RPMI8226 (cell line): ENCODE measurements at places on chromosomes 11 and 22.

GRCh38 chr11:61509043-61510029 lies 787 bp downstream of the LRRC10B start:
- peak; percentile 96 for DNase-seq

GRCh38 chr11:126857860-126858808 lies 142.4 kb downstream of the KIRREL3 start:
- DNase-seq, result no peak

DNA sequence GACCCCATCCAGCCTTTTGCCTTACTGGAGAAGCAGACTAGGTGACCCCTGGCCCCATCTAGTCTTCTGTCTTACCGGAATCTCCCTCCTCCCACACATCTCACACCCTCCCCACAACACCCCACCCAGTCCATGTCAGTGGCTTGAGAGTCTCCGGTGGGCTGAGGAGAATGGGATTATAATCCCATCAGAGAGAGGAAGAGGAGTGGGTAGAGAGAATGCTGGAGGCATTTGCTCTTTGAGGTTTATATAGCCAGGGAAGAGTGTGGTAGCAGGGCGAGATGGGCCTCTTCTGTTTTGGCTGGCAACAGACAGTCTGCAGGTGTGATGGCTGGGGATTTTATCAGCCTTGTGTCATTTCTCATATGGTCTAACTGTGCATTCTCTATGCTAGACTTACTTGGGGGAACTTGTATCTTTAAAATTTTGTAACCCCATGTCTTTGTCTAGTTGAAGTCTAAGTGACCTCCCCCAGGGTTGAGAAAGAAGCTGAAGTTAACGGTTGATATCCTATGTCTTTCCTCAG lies 50.3 kb downstream of the GRAMD1B start:
- DNase-seq, result no peak

- no peak for DNase-seq
Measured at GRCh38 chr11:43243927-43244326, 67.9 kb upstream of the API5 start.

DNA sequence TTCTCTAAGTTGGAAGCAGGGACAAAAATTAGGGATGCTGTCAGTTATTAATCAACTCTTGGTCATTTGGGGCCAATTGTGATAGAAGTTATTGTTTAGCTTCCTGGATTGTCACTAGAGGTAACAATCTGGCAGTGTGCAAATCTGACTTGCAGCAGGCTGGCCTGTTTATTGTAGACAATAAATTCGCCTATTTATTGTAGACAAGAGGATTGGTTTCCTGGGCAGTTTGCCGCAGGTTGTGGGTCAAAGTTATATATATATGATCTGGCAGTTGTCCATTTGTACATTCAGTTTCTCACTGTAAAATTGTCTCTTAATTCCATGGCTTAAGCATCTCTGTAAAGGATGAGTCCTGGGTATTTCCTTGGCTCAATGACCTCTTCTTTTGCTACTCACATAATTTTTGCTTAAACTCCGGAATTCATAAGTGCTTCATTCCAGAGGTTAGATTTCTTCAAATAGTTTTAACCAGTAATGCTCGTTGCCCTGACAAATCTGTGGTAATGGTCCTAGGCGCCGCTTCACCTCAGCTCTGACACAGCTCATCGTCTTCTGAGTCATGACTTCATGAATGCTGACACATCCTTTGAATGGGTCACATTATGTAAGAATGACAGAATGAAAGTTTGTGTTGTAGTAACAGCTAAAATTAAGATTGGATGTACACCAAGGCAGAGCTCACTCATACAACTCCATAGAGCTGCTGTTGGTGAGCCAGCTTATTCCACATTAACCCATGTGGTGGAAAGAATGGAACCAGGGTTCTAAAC lies 7.8 kb upstream of the MMP3 start:
- DNase-seq, result no peak

- DNase-seq, result no peak
Measured at GRCh38 chr22:36923131-36923788, 9.8 kb downstream of the CSF2RB start.

- DNase-seq, result no peak
Measured at GRCh38 chr22:48595511-48595905, 1232.2 kb downstream of the BRD1 start.
